GM10248 (cell line): ENCODE measurements at places on chromosomes 2 and 18.

- no peak for DNase-seq
Measured at GRCh38 chr2:92072461-92073035, 2798.7 kb upstream of the TEKT4 start.

DNA sequence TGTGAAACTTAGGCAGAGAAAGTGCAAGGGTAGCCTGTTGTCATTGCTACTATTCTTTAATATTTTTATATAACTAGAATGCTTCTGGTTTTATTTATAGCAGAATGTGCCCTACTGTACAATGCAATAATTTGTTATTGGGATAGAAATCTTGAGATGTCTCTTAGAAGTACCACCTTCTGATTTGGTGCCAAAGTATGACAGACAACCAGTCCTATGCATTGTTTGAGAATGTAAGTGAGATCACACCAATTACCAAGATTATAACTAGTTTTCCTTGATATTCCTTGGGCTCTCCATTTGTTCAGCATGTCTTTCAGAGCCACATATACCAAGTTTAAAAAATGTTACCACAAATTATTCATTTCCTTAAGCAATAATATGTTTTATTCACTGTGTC is 399.7 kb downstream of the CPS1 start:
- no peak for DNase-seq

- DNase-seq, result no peak
Measured at GRCh38 chr2:104969564-104969963, 68.3 kb upstream of the MRPS9 start.

- DNase-seq, result no peak
Measured at GRCh38 chr2:48448274-48449061, 81.5 kb upstream of the STON1 start.

DNA sequence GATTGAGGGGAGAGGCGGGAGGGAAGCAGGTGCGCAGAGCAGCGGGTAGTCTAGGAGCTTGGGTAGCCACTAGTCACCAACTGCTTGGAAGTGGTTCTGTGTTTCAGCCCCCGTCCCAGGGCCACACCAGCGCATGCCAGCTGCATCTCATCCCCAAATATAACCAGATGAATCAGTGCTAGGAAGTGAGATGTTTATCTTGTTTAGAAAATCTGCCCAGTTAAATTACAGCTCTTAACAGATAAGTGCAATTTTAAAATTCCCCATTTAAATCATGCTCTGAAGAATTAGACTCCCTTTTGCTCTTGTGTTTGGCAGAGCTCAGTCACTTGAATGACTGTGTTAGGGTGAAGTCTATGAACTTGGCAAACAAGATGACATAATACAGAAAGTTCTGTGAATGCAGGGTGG is 193.8 kb downstream of the SEPTIN10 start:
- DNase-seq, result no peak
